ENCODE measurements at places on chromosomes 6 and 20.
A peak's percentile ranks its signal among the peaks of the same experiment; 100 is the strongest.

- DNase-seq, result no peak
These were observed 15.9 kb downstream of the GLYATL3 start for GRCh38 chr6:49515485-49516146.

GRCh38 chr6:157651731-157652490 lies 171.1 kb upstream of the SNX9 start:
- DNase-seq, result no peak

DNA sequence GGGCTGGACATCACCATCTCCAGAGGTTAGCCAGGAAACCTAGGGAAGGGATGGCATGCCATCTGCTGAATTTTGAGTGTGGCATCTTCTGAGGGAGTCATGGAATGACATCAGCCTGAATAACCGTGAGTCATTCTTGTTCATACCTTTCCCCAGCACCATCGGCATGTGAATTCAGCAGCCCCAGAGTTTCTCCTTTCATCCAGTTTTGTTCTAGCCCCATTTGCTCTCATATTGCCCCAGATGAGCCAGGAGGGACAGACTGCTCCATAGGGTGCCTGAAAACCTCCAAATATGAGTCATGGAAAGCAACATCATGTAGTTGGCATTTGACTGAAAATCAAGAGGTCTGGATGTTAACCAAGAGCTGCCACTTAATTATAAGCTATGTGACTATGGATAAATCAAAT lies 219.2 kb upstream of the SGK1 start:
- peak; percentile 62 for DNase-seq

DNA sequence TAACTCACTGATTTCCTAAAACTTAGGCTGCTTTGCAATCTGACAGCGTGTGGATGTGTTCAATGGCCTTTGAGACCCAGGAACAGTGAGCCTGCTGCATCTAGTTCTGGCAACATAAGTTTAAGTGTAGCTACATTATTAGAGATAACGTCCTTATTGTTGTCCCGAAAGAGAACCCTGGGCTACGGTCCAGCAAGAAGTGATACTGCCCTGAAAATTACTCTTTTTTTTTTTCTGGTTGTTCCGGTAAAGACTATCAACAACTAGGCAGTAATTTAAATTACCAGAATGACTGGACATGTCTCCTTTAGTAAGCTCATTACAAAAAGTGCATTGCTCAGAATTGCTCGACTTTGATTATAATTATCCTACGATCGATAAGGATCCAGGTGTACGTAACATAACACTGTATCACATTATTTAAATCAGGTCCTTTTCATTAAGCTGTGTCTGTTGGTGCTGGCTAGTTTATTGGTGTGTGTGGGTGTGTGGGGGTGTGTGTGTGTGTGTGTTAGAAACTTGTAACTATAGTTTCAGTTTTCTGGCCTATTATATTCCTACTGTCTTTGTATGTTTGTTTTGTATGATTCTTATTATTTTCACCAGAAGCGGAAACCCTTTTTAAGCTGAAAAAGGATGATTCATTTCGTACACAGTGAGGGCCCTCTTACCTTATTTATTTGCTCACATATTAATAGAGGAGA lies 3.0 kb downstream of the TSHZ2 start:
- DNase-seq, result no peak

DNA sequence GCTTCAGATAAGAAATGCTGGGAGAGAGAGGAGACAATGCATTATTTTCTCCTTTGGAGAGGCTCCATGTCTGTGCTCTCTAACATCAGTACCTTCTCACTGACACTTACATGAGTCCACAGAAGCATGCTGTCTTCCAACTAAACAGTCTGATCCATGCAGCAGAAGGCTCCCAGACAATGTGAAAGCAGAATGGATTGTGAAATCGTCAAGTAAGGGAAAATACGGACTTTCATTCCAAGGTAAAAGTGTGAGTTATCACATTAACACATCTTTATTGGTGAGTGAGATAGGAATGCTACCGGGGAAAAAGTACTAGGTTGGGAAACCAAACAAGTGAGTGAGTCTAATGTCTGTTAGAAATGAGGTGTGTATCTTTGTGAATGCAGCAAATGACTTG lies 167.6 kb upstream of the KCNK16 start:
- no peak for DNase-seq

DNA sequence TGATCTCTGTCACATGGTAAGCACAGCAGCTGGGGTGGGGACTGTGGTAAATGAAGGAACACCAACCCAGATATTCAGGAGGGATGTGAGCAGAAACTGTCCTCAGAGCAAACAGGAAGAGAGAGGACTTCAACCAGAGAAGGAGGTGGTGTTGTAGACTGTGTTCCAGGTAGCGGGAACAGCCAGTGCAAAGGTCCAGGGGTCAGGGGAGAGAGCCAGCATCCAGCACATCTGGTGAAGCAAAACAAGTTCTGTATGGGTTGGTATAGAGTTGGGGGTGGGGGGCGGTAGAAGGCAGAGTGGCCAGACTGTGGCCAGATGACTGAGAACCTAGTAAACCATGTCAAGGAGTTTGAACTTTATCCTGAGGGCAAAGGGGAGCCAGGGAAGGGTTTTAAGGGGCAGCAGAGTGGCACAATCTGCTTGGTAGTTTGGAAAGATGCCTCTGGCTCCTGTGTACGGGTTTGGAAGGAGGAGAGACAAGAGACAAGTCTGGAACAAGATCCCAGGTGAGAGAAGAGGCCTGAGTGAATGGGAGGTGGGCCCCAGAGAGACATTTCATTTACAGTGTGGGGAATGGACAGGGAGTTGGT lies 27.8 kb upstream of the TTPAL start:
- DNase-seq, result no peak

GRCh38 chr6:23325065-23325464 lies 755.7 kb downstream of the HDGFL1 start:
- no peak for DNase-seq

- no peak for DNase-seq
These were observed 15.4 kb downstream of the DIDO1 start for GRCh38 chr20:62910777-62911497.

- peak; percentile 41 for DNase-seq
These were observed 7.0 kb upstream of the KIFC1 start for GRCh38 chr6:33384581-33385020.
